ENCODE measurements at places on chromosomes 2 and 18.

GRCh38 chr2:234146087-234146826, 95.8 kb downstream of the SPP2 start:
- no peak for DNase-seq

DNA sequence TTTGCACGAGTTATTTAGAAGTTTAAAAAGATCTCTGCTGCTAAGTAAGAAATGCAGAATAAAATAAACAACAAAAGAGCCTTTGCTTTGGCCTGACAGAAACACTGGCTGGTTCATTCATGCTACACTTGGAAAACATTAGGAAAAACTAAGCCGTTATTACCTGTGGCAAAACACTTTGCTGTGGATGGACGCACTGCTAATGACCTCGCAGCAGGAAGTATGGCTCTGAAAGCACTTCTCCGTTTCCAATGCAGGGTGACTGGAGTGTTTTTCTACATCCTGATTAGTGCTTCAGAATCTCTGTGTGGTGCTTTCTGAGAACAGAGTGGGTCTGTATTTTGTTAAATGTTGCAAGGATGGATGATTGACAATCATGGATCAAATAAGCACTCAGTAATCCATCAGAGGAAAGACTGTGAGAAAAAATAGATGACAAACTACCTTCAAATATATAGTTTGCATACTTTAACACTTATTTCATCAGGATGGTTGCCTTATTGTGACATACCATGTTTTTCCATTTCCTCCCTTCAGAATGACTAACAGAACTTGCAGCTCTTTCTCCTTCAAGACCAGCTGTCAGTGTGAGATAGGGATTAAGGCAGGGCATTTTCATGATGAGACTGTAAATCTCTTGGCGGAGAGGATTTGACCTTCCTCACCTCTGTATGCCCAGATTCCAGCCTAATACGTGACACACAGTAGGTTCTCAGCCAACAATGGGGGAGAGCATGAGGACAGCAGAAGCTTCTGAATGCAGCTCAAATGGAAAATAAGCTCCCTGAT, 38.0 kb downstream of the LINC00305 start:
- DNase-seq, result no peak

GRCh38 chr2:38539086-38539485, 63.6 kb downstream of the HNRNPLL start:
- no peak for DNase-seq

DNA sequence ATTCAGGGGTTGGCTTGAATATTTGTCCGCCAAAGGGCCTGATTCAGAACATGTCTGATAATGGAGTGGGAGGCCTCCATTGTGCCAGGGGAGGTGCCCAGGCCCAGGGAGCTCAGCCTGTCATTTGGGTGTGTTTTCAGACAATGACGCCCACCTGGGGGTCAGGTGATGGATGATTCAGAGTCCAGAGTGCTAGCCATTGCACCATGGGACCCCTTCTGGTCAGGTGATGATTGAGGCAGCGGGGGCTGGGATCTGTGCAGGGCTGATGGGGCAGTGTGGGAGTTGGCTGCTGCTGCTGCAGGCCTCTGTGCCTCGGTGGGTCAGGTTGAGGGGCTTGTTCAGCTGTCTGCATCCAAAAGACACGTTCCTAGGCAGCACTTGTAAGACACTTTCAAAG, 8.3 kb upstream of the ARHGEF4 start:
- no peak for DNase-seq

Measured in heart left ventricle (tissue), 16 donors.